ENCODE measurements at places on chromosomes 3 and 15.

DNA sequence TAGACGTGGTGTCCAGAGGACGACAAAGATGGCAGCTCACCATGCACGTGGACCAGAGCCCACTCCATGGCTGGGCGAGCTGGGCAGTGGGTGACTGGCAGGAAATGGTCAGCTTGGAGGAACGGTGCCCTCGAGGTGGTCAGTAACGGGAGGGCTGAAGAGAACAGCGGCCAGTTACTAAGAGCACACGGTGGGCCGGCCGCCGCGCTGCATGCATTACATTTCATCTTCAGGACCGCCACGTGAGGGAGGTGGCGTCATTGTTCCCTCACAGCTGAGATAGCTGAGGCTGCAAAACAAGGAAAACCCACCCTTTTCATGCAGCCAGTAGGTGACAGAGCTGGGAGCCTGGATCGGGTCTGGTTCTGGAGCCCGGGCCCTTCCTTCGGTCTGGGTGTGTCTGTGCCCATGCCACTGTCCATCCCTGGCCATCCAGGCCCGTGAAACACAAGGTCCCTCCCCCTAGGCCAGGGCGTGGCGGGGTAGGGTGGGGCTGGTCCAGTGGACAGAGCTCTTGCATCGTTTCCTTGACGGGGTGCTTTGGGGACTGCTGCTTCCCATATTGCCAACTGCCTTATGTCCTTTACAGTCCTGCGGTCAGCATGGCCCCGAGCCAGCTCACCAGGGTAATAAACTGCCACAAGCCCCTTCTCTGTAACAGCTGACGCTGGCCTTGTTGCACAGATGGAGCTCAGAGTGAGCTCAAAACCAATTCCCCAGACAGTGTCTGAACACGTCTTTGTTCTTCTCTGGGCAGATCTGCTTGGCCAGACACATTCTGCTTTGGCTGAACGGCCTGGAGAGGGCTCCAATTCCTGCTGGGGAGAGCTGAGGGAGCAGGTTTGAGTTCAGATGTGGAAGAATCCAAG is 51.8 kb downstream of the RGMA start:
- DNase-seq, result peak; percentile 20

- no peak for DNase-seq
Observed at GRCh38 chr3:14230729-14231128, 52.1 kb downstream of the LSM3 start.

GRCh38 chr3:14520149-14520548 is 20.0 kb downstream of the GRIP2 start:
- DNase-seq, result no peak

DNA sequence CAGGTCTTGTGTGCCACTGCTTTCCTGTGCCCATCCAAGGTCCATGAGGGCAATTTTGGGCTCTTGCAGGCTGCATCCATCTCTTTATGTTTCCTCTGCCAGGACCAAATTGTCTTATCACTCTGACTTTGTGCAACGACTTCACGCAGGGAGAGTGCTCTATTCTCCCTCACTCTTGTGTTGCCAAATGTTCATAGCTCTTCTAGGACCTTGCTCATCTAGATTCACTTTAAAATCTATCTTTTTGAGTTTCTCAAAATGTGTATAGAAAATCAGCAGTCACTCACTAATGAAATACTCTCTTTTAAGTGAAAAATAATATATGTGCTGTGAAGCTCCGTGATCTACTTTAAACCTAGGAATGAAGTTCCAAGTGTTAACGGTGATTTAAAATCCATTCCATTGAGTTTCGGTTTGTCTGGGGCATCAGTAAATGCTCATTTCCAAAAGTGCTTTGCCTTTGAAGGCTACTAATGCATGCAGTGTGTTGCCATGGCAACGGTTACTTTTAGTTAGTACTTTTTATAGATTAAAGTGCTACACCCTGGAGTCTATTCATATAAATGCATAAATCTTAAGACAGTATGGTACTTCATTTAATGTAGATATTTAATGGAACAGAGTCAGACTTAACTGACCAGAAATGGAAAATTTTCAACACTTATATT is 46.6 kb upstream of the GOLGA8J start:
- no peak for DNase-seq

- no peak for DNase-seq
Observed at GRCh38 chr15:66773129-66773873, 71.3 kb downstream of the SMAD6 start.

DNA sequence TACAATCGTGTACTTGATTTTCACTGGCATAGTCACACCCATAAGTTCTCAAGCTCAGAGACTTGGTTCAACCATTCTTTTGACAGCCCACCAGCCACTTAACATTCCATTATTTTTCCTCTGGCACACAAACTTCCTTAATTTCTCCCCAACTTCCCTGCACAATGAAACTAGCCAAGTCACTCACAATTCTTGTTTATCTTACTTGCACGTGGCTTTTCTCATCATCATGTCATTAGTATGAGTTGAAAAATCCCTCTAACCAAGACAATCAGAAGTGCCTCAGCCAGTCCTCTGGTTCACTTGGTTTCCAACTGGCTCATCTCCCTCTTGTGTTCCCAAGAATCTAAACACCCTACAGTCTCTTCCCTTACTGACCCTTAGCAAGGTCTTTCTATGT is 110.5 kb upstream of the PTPRG start:
- no peak for DNase-seq

DNA sequence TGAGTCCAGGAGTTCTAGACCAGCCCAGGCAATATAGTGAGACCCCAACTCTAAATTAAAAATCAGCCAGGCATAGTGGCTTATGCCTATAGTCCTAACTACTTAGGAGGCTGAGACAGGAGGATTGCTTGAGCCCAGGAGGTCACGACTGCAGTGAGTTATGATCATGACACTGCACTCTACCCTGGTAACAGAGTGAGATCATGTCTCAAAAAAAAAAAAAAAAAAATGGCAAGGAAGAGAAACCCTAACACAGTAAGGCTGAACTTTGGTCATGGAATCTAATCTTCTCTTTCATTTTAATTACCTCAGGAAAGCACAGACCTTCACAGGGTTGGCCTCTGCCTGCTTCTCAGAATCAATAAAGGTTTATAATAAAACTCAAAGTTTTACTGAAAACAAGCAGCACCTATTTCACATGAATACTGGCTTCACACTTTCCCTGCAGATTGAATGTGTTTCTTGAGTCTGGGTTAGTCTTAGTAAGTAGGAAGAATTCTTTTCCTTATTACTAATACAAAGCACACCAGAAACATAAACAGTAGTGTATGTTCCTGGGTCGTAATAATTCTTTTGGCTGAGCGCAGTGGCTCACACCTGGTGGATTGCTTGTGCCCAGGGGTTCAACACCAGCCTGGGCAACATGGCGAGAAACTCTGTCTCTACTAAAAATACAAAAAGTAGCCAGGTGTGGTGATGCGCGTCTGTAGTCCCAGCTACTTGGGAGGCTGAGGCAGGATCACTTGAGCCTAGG is 11.6 kb upstream of the NR2C2 start:
- no peak for DNase-seq

- DNase-seq, result no peak
Observed at GRCh38 chr3:8723612-8724011, 10.0 kb upstream of the CAV3 start.

Data from astrocyte (in vitro differentiated cells and primary cell).